ENCODE measurements at places on chromosomes 3 and 15. TPM values are rescaled to one million over a fixed set of nuclear protein-coding genes. Genes with fewer than 3 reads are reported as not detected.

Gene IL20RB
- 2.0 TPM for total RNA-seq

Gene RPUSD3
- 53.7 TPM for total RNA-seq

Gene FGF12
- total RNA-seq = not detected

Gene PGBD4
- total RNA-seq = 3.7 TPM

Gene RAB6B
- 7.2 TPM for total RNA-seq

Gene TGM4
- total RNA-seq = not detected

Gene CCRL2
- total RNA-seq = 2.5 TPM

Gene TRIM42
- total RNA-seq = not detected

Gene GXYLT2
- 0.26 TPM for total RNA-seq

Gene ISG20
- total RNA-seq = 215 TPM

Gene PLA2G4D
- total RNA-seq = not detected
